Gastrocnemius medialis (tissue), 4 donors: ENCODE measurements at places on chromosomes 5 and 9. TPM values are rescaled to one million over a fixed set of nuclear protein-coding genes. Genes with fewer than 3 reads are reported as not detected.
A peak's percentile ranks its signal among the peaks of the same experiment; 100 is the strongest.

TMEFF1 gene
- total RNA-seq, result not detected

OR1K1 gene
- total RNA-seq, result not detected

IL9 gene
- total RNA-seq, result not detected

TMOD1 gene
- total RNA-seq, result 191 TPM

PCDHA9 gene
- 0.07 TPM for total RNA-seq

SLC6A19 gene
- not detected for total RNA-seq

TRIM14 gene
- total RNA-seq, result 1.3 TPM

LTC4S gene
- 12.6 TPM for total RNA-seq

SH3PXD2B gene
- 5.2 TPM for total RNA-seq

DNA sequence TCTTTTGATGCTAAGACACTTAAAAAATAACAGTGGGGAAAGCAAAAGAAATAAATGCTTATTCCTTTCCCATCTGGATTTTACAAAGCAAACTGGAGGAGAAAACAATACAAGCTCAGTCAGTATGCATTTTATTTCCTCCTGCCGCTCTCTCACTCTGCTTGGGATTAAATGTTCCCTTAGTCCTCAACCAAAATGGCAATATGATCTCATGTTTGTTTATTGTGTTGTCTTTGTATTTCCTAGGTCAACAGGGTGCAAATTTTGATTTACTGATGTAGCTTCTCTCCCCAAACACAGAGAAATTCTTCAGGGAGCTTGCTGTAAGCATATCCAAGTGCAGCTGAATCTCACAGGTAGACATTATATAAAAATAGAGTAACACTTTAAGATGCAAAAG, 92.1 kb upstream of the ERBIN start:
- H3K27ac ChIP-seq, result peak overlapping the region; percentile 52
- H3K27me3 ChIP-seq, result no peaks in the 10 kb centered on the region
- DNase-seq, result no peak
- H3K36me3 ChIP-seq, result no peaks in the 10 kb centered on the region
- H3K4me3 ChIP-seq, result no peak overlapping the region
- H3K4me1 ChIP-seq, result no peaks in the 10 kb centered on the region

DNA sequence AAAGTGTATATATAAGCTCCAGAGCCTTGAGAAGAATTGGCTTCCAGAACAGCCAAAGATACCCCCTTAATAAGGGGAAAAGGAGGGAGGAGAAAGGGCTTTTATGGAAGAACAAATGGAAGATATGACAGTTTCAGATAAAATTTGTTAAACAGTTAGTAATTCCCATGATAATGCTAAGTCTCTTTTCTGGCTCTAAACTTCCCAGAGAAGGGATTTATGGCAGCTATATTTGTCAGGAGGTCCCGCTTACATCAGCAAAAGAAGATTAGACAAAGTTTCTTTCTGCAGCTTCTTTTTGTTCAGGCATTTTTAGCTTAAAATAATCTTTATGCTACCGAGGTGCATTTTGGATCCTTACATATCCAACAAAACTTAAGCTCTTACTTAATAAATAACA, 14.3 kb upstream of the SLC36A3 start:
- peaks cover 30% of the 10 kb centered on the region for H3K36me3 ChIP-seq
- H3K27ac ChIP-seq, result no peak overlapping the region
- no peak for DNase-seq
- no peak overlapping the region for H3K4me3 ChIP-seq

- no peak for DNase-seq
- H3K4me1 ChIP-seq, result peaks cover 4% of the 10 kb centered on the region
- H3K27me3 ChIP-seq, result no peaks in the 10 kb centered on the region
- no peak overlapping the region for H3K4me3 ChIP-seq
- H3K36me3 ChIP-seq, result no peaks in the 10 kb centered on the region
These were observed 380.3 kb downstream of the GADD45G start for GRCh38 chr9:89985068-89985467.

DNA sequence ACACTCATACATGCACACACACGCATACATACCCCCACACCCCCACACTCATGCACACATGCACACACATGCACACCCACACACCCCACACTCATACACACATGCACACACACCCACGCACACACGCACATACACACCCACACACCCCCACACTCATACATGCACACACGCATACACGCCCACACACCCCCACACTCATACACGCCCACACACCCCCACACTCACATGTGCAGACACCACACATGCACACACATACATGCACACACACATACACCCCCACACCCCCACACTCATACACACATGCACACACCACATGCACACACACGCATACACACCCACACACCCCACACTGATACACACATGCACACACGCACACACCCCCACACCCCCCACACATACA, 118.3 kb downstream of the COL5A1 start:
- H3K36me3 ChIP-seq, result no peaks in the 10 kb centered on the region
- H3K4me3 ChIP-seq, result no peak overlapping the region
- no peaks in the 10 kb centered on the region for H3K4me1 ChIP-seq
- H3K27ac ChIP-seq, result no peak overlapping the region
- peaks cover 4% of the 10 kb centered on the region for H3K27me3 ChIP-seq

GRCh38 chr5:143705381-143705780, 106.6 kb upstream of the HMHB1 start:
- no peaks in the 10 kb centered on the region for H3K36me3 ChIP-seq
- no peaks in the 10 kb centered on the region for H3K27me3 ChIP-seq
- no peak overlapping the region for H3K27ac ChIP-seq

- no peaks in the 10 kb centered on the region for H3K36me3 ChIP-seq
- peaks cover 8% of the 10 kb centered on the region for H3K4me1 ChIP-seq
- H3K4me3 ChIP-seq, result no peak overlapping the region
- H3K27me3 ChIP-seq, result no peaks in the 10 kb centered on the region
- DNase-seq, result no peak
These were observed 137.8 kb upstream of the ANKH start for GRCh38 chr5:15009420-15009819.

DNA sequence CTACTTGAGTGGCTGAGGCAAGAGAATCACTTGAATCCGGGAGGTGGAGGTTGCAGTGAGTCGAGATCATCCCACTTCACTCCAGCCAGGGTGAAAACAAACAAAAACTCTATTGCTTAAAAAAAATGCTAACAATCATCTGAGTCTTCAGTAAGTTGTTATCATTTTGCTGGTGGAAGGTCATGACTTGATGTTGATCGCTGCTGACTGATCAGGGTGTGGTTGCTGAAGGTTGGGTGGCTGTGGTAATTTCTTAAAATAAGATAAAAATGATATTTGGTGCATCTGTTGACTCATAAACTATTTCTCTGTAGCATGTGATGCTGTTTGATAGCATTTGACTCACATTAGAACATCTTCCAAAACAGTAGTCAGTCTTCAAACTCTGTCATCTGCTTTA, 349.4 kb upstream of the PAPPA start:
- no peaks in the 10 kb centered on the region for H3K36me3 ChIP-seq
- no peak overlapping the region for H3K4me3 ChIP-seq
- H3K27me3 ChIP-seq, result no peaks in the 10 kb centered on the region
- no peaks in the 10 kb centered on the region for H3K4me1 ChIP-seq
- no peak overlapping the region for H3K27ac ChIP-seq

GRCh38 chr5:66876266-66876807, 280.1 kb downstream of the MAST4 start:
- H3K36me3 ChIP-seq, result no peaks in the 10 kb centered on the region
- DNase-seq, result no peak
- H3K27ac ChIP-seq, result no peak overlapping the region
- no peaks in the 10 kb centered on the region for H3K4me1 ChIP-seq

DNA sequence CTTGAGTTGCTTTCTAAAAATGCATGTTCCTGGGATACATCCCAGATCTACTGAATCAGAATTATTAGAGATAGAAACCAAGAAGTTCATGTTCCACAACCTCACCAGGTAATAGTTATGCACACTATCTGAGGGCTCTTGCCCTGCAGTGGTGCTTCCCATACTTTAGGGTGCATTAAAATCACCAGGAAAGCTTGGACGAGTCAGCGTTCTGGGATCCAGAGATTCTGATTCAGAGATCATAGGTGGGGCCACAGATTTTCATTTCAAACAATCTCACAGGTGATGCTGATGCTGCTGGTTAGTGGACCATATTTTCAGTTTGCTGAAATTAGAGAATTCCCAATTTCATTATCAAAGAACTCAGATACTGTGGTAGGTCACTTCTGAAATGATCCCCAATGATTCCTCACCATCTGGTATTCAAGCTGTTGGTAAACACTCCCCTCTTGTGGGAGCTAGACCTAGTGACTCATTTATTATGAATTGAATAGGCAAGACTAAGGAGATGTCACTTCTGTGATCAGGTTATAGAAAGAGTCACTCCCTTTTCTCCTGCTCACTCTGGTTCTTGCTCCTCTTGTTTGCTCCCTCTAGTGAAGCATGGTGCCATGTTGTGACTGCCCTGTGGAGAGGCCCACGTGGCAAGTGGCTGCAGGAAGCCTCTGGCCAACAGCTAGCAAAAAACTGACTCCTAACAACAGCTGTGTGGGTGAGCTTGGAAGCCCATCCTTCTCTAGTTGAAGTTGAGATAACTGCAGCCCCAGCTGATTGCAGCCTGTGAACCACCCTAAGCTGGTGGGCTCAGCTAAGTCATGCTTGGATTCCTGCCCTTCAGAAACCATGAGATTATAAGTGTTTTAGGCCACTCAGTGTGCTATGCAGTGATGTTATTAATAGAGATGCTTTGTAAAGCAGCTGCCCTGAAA, 59.8 kb downstream of the SH3TC2 start:
- peak overlapping the region; percentile 74 for H3K27ac ChIP-seq
- no peaks in the 10 kb centered on the region for H3K36me3 ChIP-seq
- no peak overlapping the region for H3K4me3 ChIP-seq
- DNase-seq, result no peak
